AG09309 (cell line): ENCODE measurements at places on chromosomes 1 and 21.
A peak's percentile ranks its signal among the peaks of the same experiment; 100 is the strongest.

GRCh38 chr1:31416101-31416736, 3.2 kb downstream of the SERINC2 start:
- DNase-seq = no peak

DNA sequence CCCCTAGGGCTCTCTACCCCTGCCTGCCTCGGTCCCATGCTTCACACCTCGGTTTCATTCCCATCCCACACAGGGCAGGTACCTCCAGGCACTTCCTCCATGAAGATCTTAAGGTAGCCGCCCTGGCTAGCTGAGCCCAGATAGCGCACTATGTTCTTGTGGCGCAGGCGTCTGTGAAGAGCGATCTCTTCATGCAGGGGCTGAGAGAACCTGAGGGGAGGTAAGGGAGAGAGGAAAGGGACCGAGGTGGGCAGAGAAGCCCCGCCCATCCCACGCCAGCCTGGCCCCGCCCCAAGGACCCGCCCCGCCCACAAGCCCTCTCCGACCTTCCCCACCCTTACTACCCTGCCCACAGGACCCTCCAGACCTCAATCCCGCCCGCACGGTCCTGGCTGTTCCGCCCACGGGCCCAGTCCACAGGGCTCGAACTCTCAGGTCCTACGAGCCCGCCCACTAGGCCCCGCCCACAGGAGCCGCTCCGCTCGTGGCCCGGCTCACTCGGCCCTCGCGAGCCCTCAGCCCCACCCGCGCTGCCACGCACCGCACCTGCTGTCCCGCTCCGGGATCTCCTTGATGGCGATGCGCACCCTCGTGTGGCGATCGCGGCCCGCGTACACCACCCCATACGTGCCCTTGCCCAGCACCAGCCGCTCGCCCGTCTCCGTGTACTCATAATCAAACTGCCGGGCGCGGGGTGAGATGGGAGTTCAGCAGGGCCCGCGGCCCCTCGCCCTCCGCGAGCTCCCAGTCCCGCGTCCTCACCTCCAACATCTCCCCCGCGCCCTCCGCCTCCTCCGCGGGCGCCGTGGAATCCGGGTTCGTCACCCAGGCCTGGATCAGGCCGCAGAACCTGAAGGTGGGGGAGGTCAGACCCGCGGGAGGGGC, 6.4 kb downstream of the MAP3K6 start:
- no peak for DNase-seq

GRCh38 chr21:39094847-39095579, 88.2 kb downstream of the PSMG1 start:
- peak; percentile 72 for DNase-seq

- DNase-seq = no peak
These were observed 5.3 kb upstream of the MOB3C start for GRCh38 chr1:46621930-46622329.

GRCh38 chr1:2540816-2541492, 10.9 kb upstream of the HES5 start:
- DNase-seq = no peak

- no peak for DNase-seq
These were observed 1.4 kb upstream of the RGS2 start for GRCh38 chr1:192807211-192808162.
